Stimulated activated CD4-positive, alpha-beta T cell treated with anti-CD3 and anti-CD28 coated beads, Interleukin-1b, Interleukin-23, amount 100 ng/mL, for 1 hour (primary cell): ENCODE measurements at places on chromosomes 16 and 17.

- DNase-seq = no peak
Observed at GRCh38 chr17:9821921-9822320, at the start of gene GSG1L2. GSG1L2 (minus strand) TSS chr17:9822079; CDS start chr17:9822071, 8 bp downstream.

- no peak for DNase-seq
Observed at GRCh38 chr17:63029541-63029940, 63.5 kb downstream of the TANC2 start.

- DNase-seq = no peak
Observed at GRCh38 chr17:40637931-40638330, 9.7 kb downstream of the SMARCE1 start.

DNA sequence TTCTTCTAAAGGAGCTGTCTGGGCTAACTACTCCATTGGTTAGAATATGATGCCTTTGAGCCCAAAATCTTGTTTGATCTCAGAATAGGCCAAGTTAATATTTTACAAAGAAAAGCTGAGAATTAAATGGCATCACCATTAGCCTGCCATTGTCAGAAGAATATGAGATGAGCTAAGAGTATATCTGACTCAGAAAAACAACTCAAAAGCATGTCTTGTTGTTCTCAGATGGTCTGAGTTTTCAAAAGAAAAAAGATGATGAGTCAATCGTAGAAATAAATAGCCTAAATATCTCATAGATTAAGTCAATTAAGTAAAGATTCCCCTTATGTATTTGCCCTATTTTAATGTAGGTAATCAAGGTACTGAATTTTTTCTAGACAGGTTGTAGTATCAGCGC lies 197.1 kb upstream of the TBX2 start:
- DNase-seq = no peak

DNA sequence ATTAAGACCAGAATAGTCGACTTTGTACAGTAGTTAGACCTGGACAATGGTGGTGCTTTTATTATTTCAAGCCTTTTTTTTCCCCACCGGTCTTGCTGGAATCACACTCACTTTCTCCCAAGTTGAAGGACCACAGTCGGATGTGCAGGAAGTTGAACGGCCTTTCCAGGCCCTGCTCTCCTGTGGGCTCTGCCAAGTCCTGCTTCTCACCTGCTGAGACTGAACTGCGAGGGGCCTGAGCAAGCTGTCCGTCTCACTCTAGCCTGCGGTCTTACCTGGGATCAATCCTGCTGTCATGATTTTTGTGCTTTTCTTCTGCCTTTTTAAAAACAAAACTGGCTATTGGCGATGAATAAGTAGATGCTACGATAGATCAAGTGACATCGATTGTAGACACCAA lies 1.3 kb downstream of the TLCD3A start:
- DNase-seq = no peak

GRCh38 chr16:86768228-86768791 lies 190.0 kb downstream of the FOXL1 start:
- no peak for DNase-seq

- DNase-seq = no peak
Observed at GRCh38 chr17:76446449-76447231, 6.3 kb downstream of the UBE2O start.

DNA sequence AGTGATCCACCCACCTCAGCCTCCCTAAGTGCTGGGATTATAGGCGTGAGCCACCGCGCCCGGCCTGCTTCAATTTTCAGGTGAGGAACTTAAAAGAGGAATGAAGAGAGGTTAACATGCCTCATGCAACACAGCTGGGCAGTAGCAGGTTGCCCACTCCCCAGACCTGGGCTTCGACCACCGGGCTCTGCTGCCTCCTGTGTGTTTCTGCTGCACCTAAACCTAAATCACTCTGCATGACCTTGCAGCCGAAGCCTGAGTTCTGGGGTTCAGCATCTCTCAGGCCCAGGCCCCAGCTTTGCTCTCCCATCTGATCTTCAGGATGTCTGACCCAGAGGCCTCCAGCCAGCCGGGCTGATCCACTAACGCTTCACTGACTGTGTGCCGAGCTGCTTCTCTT lies 112.6 kb downstream of the OR1D5 start:
- no peak for DNase-seq

DNA sequence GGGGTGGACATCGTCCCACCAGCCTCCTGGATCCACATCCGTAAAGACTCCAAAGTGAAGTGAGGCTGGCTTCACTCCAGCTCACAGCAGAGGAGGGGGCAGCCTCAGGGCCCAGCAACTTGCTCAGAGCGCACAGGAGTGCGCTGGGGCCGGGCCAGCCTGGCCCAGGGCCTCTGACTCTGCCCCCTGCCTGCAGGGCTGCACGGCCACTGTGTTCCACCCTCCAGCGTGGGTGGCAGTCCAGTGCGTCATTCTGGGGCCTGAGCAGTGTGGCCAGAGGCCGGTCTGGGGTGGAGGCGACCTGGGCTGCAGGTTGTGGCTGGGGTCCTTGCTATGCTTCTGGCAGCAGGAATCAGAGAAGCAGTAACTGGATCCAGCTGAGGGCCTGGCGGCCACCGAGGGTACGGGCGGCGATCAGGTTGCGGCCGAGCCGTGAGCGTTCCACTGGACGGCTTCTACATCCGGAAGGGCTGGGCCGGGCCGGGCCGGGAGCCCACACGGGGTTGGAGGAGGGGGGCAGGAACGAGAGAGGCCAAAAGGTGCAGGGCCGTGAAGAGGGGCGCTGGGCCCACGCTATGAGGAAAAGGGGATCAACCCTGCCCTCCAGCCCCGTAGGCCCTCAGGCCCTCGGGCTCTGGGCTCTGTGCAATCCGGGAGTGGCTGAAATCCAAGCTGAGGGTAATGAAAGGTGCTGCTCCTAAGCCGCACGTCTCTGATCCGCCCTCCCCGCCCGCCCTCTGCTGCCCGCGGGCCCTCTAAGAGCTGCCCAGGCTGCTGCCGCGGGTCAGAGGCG lies at the start of gene FSCN2:
Gene FSCN2 (plus strand): TSS at position 787 of the 793 bp plus-strand sequence. CDS start 155 bp downstream, outside the sequence.
- DNase-seq = no peak

GRCh38 chr16:21704266-21704665 lies 40.5 kb downstream of the OTOA start:
- no peak for DNase-seq

DNA sequence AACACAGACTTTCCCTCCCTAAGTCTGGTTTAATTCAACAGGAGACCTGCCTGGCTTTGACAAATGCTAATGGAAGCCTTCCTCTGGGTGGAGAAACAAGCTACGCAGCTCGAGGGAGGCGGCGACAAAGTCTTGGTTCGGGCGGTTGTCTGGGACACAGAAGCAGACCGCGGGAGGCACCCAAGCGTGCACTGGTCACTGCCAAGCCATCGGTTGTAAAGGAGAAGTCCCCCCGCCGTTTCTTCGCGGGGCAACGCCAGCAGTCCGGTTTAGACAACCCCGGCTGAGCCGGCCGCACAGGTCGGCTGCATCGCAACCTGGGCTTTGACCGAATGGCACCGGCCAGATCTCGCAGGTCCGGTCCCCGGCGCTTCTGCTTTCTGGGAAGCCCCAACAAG lies 586 bp downstream of the GLYR1 start:
- DNase-seq = no peak

GRCh38 chr16:8649829-8650554 lies 24.4 kb upstream of the ABAT start:
- no peak for DNase-seq

DNA sequence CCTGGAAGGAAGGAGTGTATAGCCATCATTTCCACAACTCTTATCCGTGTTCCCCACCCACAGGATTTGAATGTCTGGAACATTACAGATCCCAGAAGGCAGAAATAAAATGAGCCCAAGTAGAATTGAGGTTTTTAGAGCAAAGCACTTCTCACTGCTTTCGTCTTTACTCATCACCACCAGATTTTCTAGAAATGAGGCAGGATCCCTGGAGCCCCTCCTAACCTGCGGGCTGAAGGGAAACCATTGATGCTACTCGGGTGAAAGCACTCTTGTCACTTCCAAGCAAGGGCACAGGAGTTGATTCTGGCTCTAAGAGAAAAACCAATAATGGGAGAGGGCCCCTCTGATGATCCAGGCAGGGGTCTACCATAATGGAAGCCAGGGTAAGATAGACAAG lies 2.8 kb upstream of the ALDOC start:
- no peak for DNase-seq

DNA sequence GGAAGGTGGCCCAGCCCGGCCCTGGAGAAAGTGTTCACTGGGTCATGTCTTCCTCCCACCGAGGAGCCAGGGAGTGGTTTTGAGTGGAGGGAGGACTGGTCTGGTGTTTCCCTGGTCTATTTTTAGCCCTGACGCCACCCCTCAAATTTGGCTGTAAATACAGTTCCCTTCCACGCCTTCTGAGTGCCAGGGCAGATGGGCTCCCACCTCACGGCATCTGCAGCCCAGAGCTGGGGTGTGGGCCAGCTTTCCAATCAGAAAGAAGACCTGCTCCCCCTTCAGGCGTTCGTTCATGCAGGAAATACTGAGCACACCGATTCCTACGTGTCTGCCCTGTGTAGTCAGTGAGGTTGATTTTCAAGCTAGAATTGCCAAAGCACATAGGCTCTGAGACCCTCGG lies 53.7 kb downstream of the SNX20 start:
- peak; percentile 16 for DNase-seq

GRCh38 chr17:57293077-57293476 lies 36.8 kb downstream of the MSI2 start:
- DNase-seq = no peak

DNA sequence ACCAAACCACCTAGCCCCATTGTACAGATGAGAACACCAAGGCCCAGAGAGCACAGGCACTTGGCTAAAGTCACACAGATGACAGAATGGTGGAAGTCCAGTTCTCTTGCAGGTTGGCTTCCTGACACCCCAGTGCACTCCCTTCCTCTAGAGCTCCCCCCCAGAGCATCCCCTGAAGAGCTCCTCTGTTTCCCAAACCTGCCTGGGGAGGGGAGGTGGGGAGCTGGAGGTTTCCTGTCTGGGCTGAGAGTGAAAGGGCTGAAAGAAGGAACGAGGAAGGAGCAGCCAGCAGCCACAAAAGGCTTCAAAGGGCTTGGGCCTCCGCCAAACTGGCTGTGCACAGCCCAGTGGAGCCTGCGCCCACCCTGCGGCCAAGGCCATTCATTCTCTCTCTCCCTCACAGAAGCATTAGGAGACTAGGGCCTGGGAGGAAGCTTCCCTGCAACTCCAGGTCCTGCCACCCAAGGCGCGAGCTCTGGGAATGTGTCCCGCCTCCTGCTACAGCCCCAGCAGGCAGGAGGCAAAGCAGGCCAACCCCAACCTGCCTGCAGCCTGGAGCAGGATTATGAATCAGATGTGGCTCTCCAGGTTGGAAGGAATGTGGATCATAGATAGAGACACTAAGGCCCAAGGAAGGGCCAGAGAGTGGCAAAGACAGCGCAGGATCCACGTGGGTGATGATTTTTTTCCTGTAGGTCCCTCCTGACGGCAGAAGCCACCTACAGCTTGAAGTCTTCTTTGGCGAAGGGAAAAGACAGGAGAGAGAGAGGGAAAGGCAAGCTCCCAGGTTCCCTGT lies 913 bp downstream of the SLC13A5 start:
- DNase-seq = no peak

DNA sequence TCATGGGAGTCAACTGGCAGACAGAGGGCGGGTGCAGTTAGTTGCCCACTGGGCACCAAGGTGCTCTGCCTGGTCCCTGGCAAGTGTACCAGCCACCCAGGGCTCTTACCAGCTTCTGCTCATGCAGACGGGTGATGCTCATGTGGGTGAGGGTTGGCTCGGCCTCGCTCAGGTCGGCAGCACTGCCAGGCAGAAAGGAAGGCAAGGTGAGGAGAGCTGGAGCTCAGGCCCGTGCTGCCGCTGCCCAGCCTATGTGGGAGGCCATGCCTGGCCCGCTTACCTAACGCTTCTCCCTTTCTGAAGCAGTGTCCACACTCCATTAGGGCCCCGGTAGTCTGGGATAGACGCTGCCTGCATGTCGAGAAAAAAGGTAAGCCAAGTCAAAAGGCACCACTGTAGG lies 2.6 kb downstream of the SIRT7 start:
- no peak for DNase-seq

DNA sequence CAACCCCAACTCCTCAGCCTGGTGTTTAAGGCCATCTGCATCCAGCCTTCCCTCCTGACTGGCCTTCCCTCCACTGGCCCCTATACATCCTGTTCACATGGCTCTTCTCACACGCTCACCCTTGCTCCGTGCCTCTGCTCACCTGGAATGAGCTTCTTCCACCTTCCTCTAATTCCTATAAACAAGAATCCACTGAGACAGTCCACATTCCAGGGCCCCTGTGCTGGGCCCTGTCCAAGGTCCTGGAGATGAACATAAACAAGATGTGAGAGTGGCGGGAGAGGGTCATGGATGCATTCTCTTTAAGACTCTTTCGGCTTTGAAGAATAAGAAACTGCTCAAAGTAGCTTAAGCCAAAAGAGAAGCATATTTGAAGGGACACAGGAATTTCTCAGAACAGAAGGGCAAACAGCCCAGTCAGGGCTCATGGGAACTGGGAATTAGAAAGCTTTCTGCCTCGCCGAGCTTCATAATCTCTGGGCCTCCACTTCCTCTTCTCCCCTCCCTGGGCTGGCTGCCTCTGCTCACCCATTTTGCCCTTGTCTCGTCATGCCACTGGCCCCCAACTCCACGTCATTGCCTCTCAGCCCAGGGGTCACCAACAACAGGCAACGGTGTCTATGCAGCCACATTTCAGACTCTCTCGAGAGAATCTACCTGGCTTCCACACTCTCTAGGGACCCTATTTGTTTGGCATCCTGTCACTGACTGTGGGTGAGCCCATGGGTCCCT lies 13.5 kb downstream of the SPPL2C start:
- DNase-seq = no peak

GRCh38 chr16:75043175-75043895 lies 44.5 kb downstream of the ZNRF1 start:
- no peak for DNase-seq

DNA sequence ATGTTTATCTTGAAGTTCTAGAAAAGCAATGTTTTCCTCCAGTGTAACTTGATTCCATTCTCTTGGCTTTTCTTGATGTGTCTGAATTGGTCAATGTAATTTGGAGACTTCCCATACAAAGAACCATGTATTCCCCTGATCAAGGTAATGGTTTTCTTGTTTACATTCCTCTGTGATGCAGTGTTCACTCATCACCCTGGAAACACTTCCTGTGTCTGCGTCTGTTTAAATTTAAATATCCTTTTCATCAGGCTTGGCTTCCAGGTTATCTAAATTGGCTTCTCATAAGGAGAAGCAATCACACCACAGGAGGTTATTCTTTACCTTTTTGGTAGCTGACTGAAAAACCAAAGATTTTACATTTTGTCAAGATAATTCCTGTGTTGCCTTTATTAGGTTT lies 237.3 kb upstream of the WSCD1 start:
- DNase-seq = no peak
